Stimulated activated CD8-positive, alpha-beta memory T cell treated with anti-CD3 and anti-CD28 coated beads, Interleukin-15, amount 100 ng/mL, for 48 hours (primary cell): ENCODE measurements at places on chromosomes 5 and 9.

- no peak for DNase-seq
Observed at GRCh38 chr9:112755675-112756074, 5.1 kb downstream of the SNX30 start.

- DNase-seq: no peak
Observed at GRCh38 chr5:120164986-120165385, 299.1 kb upstream of the PRR16 start.

GRCh38 chr9:34664281-34665066, 2.0 kb upstream of the CCL27 start:
- no peak for DNase-seq

GRCh38 chr5:61055434-61056006, 106.7 kb downstream of the SMIM15 start:
- no peak for DNase-seq

DNA sequence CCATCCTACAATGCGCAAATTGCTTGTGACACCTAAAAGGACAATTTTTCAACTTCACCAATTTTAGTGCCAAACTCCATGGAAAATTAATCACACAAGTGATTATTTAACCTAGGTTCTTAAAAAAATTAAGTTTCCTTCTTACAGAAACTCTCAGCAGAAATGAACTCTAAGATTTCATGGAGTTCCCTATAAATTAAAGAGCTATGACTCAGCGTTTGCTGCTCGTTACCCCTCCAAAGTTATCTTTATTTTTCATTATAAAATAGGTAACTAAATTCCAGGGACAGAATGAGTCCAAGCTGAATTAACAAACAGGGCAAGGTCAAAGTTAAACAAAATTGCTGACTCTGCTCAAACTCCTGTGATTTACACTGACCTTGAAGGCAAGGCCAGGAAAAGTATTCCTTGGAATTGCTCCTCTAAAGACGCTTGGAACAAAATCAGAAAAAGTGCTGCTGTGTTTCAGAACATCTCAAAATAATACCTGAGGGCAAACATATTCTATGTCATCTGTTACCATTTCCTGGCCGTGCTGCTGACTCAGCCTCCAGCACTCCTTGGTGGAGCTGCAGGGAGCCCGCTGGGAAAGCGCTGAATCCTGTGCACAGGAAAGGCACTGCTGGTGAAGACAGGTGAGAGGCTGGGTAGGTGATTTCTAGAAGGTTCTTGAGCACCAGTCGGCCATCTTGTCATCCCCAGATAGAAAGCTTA, 2.5 kb upstream of the CMBL start:
- DNase-seq: no peak

DNA sequence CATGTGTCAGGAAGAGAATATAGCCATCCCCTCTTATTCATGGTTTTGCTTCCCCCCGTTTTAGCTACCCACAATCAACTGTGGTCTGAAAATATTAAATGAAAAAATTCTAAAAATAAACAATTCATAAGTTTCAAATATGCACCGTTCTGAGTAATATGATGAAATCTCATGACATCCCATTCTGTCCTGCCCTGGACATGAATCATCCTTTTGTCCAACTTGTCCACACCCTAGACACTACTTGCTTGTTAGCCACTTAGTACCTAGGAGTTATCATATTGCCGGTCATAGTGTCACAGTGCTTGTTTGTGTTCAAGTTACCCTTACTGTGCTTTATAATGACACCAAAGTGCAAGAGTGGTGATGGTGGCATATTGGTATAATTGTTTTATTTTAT, 113.5 kb downstream of the CAAP1 start:
- no peak for DNase-seq

GRCh38 chr5:75610201-75610600, 1.1 kb upstream of the ANKDD1B start:
- no peak for DNase-seq

DNA sequence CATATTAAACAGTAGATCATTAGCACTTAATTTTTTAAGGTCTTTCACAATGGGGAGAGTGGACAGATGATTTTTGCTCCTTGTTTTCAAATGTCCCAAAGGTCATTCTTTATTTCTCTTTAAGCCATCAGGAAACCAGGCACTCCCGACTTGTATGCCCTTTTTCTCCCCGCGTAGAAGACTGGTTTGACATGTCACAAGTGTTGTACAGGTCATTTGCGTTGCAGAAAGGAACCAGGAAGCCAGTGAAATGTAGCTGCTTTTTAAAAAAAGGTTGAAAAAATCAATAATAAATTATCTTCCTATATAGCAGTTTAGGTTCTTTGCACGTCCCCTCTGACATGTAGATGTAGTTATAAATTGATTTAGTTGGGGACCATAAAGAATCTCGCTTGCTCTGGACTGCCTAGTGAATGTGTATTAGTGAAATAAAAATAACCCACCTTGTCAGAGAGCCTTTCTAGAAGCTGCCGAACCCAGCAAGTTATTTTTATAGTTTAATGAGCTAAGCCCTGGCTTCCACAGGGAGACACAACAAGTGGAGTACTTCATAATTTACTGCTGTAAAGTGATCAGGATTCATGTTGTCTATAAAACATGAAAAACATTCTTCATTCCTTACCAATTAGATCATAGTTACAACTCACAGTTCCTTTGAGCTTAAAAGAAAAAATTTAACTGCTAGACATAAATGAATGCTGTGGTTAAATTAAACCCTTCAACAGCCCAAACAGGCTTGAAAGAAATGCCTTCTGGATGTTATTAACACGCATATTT, 404.6 kb downstream of the CSNK1G3 start:
- DNase-seq: no peak

DNA sequence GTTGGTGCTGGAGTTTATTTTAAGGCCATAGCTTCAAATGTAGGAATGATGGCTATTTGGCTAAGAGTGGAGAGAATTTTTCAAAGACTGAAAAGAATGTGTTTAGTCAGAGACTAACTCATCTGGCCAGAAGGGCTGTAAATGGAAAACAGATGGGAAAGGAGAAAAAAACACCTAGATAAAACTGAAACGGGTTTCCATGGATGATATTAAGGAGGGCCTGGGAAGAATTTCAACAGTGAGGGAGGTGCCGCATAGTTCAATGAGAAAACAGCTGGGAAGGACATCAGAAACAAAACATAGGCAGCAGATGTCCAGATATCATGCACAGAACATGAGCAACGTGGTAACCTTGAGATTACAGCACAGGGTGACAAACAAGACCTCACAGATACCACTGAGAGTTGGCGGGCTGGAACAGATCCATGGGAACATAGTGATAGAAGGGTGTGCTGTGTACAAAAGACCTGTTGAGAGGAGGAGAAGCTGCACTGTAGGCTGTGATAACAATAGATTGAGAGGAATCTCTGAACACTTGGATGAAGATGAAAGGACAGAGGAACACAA, 31.2 kb upstream of the RAD23B start:
- no peak for DNase-seq

DNA sequence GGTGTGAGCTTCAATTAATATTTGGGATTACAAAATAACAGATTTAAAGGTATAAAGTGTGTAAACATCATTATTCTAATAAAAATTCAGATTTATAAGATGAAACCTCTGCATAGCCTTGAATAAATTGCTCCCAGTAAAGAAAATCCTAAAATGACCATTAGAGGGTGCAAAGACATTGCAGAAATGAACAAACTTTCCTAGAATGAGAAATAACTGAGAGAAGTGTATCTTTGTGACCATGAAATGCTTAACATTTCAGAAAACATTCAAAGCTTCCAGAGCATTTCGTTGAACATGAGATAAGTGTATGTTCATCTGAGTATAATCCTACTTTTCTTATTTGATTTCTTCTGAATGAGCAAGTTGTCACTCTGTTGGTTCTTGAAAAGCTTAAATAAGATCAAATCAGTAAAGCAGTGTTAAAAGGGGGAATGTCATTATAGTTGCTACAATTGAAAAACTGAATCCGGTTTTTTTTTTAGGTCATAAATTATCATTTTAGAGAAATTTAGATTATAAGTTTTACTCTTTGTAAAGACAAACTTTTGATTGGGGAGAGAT, 24.7 kb upstream of the NUDT12 start:
- no peak for DNase-seq

GRCh38 chr9:113456235-113456634, 7.3 kb upstream of the RGS3 start:
- DNase-seq: no peak

DNA sequence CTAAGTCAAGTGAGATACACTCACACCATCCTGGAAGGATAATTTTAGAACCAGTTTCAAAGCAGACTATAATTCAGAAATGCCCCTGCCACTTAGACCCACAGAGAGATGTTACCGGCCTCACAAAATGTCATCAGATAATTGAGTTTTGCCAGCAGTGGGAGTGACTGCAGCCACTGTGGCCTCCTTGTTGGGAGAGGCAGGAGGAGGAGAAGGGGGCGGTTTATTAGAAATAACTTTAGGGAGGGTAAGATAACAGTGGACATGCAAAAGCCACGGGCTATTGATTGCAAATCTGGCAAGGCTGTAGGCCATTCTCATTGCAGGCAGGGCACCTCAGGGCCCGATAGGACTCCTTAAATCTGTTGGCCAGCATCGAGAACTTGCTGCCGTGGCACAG, 13.4 kb downstream of the GRXCR2 start:
- DNase-seq: no peak

GRCh38 chr5:14502294-14502690, 79.3 kb upstream of the OTULINL start:
- DNase-seq: no peak

DNA sequence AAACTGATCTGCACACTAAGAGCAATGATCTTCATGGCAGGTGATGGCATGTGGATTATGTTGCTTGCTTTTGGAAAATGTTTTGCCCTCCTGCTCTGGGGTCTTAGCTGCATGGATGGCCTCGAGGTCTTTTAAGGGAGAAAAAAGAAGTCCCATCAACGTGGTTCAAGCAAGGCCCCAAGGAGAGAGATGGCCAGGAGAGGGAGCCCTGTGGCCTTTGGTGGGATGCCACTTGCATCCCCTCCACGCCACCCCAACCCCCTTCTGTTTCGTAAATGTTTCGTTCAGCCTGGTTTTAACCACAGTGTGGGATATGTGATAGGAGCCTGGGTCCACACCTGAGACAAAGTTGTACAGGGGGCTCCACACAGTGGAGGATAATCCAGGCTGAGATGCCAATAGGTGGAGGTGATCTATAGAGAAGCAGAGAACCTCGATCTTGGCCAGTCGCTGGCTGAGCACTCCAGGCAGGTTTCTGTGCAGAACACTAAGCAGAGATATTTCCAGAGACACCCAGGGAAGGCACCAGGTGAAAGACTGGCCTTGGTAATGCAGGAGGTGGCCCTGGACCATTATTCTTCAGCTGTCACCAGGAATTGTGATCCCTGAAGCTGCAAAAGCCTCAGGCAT, 25.8 kb upstream of the FRRS1L start:
- DNase-seq: no peak

DNA sequence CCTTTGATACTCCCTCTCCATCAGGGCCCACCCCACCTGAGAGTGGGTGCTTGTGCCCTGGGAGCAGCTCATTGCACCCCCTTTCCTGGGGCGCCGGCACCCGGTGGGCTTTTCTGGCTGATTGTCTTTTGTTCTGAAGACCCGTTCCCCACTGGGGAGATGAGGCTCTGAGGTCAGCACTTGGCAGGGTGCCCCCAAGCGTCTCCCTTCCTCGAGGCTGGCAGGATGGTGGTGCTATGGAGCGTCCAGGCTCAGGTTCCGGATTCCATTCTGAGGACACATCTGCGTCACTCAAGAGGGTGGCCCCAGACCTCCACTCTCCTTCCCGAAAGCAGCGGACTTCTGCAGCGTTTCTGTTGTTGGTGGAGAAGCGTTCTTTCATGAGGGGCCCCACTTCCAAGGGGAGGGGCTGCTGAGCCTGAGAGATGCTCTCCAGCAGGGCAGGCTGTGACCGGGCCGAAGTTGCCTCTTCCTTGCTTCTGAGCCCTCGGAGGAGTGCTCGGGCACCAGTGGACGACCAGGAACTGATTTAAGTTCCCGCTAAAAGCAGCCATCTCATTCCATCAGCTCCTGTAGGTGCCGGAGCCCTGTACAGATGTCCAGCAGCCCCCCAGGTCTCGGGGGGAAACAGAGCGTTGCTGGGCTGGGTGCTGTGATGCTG, 42.2 kb downstream of the COL5A1 start:
- DNase-seq: no peak

DNA sequence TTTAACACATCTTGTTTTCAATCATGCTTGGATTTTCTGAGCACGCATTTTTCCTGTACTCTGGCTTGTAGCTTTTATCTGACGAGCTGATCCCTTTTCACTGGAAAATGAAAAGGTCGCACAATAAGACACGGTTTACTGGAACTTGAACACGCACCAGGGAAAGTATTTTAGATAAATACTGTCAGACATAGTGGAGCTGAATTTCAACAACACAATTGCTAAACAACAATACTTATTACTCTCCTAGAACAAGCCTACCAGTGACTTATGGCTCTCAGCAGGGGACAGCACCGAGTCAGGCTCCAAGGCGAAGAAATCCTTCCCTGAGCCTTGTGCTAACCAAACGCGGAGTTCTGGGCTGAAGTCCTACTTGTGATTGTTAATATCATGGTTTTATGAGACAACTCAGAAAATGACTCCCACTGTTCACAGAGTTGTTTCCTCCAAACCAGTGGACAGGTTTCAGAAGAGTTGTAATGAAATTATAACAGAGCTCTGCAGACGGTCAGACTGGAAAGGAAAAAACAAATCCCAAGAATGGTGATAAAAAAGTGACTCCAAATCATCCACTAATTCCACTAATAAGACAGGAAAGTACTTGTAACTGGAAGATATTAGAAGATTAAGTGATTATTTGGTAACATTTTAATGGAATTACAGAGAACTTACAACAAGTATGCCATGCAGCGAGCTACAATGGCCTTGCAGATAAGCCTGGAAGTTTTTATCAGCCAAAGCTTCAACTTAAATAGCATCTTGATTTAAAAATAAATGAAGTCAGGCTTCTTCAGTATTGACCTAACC, 359.6 kb downstream of the EBF1 start:
- DNase-seq: no peak

GRCh38 chr9:36891341-36891811, 142.7 kb downstream of the PAX5 start:
- no peak for DNase-seq

GRCh38 chr5:102910240-102911226, 155.4 kb downstream of the PAM start:
- no peak for DNase-seq

GRCh38 chr9:73155377-73155776, 3.7 kb downstream of the ANXA1 start:
- DNase-seq: no peak

DNA sequence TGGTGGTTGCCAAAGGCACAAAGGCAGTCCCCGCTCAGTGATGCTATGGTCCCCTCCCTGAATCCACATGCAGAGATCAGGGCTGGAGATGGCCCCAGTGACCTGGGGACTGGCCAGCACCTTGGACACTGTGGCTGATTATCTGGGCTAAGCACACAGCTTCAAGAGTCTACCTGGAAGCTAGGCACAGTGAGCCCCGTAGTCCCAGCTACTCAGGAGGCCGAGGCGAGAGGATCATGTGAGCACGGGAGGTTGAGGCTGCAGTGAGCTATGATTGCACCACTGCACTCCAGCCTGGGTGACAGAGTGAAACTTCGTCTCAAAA, 8.3 kb upstream of the SCGB3A1 start:
- DNase-seq: no peak

DNA sequence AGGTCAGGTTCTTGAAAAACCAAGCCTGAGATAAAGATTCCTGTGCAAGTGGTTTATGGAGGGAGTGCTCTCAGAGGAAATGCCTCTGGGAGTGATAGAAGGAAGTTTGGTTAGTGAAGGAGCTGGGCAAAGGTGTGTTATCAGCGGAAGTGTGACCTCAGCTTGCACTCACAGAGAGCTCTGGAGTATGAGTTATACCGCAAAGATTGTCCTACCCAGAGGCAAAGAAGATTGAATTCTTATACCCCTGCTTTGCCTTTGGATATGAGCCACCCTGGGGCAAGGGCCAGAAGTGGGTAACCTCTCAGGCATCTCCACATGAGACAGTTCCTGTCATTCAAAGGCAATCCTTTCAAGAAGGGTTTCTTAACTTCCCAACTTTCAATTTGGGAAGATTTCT, 145.6 kb downstream of the MUSK start:
- no peak for DNase-seq
